ENCODE measurements at places on chromosomes 6 and 20. TPM values are rescaled to one million over a fixed set of nuclear protein-coding genes. Genes with fewer than 3 reads are reported as not detected.
A peak's percentile ranks its signal among the peaks of the same experiment; 100 is the strongest.

DNA sequence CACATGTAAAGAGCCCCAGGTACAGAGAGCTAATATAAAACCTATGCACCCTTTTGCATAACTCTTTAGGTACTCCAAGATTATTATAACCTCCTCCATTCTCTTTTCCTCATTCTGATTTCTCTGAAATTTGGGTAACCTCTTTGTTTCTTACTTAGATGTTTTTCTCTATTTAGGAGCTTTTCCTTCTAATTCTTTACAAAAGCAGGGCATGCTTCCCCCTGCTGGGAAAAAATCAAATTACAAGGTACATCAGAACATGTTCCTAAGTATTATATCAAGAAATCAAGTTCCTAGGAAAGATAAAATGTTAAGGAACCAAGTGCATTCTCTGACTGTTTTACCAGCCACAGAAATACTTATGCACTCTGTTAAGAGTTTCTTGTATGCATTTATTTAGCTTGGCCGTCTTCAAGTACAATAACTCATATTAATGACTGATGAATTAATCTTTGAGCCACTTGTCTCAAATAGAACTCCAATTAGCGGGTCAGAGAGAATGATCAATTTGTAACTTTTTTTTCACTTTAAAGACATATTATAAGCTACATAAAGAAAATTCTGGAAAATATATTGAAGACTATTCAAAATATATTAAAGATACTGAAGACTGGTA is 2.1 kb downstream of the KHDRBS2 start:
- peak; percentile 41 for DNase-seq

- no peak for DNase-seq
Measured at GRCh38 chr20:24662752-24663365, 193.4 kb downstream of the SYNDIG1 start.

- no peak for DNase-seq
Measured at GRCh38 chr6:153013438-153013837, 10.9 kb upstream of the MTRF1L start.

DNA sequence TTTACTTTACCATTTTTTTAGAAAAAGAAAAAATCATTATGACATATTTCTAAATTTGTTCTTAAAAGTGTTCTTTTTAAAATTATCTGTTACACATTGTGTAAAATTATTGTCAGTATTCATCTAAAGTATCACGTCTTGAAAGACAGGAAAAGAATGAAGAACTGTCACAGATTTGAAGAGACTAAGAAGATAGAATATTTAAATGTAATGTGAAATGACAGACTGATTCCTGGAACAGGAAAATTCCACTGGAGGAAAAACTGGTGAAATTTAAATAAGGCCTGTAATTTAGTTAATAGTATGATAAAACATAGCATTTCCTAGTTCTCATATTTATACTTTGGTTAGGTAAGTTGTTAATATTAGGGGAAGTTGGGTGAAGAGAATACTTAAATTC is 52.8 kb upstream of the RUNX2 start:
- DNase-seq = no peak

DNA sequence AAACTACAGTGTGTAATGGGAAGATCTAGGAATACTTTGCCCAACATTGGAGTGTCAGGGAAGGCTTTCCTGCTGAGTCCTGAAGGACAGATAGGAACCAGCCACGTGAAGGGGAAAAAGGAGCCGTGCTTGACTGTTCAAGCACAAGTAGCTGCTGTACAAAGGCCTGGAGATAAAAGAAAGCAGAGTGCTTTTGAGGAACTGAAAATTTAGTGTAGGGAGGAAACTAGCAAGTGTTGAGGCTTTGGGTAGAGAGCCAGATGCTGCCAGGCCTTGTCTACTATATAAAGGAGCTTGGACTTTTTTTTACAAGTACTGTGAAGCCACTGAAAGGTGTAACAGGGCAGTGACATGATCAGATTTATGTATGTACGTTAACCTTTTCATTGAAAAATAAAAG is 39.0 kb downstream of the DSE start:
- no peak for DNase-seq

- DNase-seq = no peak
Measured at GRCh38 chr6:30819297-30819917, 64.9 kb upstream of the DDR1 start.

- DNase-seq = no peak
Measured at GRCh38 chr6:165223736-165224135, 85.7 kb downstream of the C6orf118 start.

GRCh38 chr6:113735491-113735890 is 121.7 kb upstream of the MARCKS start:
- DNase-seq = no peak

GRCh38 chr6:144279484-144280150 is 5.5 kb upstream of the UTRN start:
- DNase-seq = no peak

GRCh38 chr6:138716971-138717665 is 56.5 kb upstream of the CCDC28A start:
- no peak for DNase-seq

- DNase-seq = no peak
Measured at GRCh38 chr6:35309611-35310264, 12.1 kb downstream of the DEF6 start.

GRCh38 chr6:142943711-142944123 is 1.3 kb downstream of the HIVEP2 start:
- peak; percentile 29 for DNase-seq

DNA sequence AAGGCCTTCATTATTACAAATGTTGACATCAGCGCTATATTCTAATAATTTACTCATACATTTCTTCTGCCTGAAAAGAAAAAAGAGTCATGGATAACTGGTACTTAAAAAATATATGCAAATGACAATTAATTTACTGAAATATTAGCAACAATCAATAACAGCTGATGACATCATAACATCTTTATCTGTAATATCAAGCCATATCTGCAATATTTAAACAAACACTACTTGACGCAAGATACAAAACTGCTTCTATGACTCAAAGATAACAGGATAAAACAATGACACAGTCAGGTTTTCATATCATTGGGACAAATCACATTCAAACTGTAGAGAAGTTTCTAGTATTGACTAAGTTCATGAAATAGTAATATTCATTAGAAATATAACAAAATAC is 16.5 kb downstream of the HACE1 start:
- DNase-seq = no peak

GRCh38 chr20:54140067-54140466 is 33.7 kb downstream of the CYP24A1 start:
- no peak for DNase-seq

DNA sequence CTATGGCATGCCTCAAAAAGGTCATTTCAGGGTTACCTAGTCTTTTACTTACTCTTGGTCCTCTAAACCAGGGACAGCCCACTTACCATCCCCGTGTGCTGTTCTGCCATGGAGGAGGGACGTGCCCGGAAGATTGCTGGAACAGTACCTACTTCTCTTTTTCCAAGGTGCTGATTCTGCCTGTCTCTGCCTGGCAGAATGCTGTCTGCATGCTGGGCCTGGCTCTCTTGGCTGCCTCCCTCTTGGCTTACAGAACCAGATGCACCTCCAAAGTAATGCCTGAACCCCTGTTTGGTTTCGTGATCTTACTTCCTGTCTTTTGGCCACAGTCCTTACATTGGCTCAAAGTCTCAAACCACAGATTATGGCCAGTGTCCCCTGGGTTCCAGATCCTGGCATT is 120.7 kb upstream of the NT5E start:
- no peak for DNase-seq

Gene COL11A2
- 0.44 TPM for total RNA-seq

Gene DDO
- 2.0 TPM for total RNA-seq

Gene SYNDIG1
- total RNA-seq = 0.19 TPM

Gene SERINC3
- total RNA-seq = 121 TPM

Gene PBX2
- total RNA-seq = 47.5 TPM

Measured in colonic mucosa (tissue), 4 donors.